Non-pigmented ciliary epithelial cell (primary cell): ENCODE measurements at places on chromosomes 12 and 14.

- DNase-seq = no peak
Measured at GRCh38 chr14:94116701-94117100, 6.2 kb downstream of the IFI27 start.

DNA sequence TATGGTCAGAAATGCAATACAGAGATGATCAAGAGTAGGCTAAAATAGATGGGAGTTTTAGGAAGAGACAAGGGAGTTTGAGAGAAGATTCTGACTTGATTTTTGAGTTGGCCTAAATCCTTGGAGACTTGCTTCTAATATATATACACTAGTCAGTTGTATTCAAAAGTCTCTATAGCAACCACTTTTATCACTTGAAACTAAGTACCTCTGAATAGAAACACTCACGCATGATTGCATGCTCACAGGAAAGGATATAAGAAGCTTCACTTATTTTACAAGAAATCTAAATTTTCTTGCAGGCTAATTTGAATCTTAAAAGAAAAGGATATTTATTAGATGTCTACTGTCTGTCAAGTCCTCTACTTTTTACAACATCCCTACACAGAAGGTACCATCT lies 316.8 kb downstream of the SNAPC1 start:
- DNase-seq = no peak

DNA sequence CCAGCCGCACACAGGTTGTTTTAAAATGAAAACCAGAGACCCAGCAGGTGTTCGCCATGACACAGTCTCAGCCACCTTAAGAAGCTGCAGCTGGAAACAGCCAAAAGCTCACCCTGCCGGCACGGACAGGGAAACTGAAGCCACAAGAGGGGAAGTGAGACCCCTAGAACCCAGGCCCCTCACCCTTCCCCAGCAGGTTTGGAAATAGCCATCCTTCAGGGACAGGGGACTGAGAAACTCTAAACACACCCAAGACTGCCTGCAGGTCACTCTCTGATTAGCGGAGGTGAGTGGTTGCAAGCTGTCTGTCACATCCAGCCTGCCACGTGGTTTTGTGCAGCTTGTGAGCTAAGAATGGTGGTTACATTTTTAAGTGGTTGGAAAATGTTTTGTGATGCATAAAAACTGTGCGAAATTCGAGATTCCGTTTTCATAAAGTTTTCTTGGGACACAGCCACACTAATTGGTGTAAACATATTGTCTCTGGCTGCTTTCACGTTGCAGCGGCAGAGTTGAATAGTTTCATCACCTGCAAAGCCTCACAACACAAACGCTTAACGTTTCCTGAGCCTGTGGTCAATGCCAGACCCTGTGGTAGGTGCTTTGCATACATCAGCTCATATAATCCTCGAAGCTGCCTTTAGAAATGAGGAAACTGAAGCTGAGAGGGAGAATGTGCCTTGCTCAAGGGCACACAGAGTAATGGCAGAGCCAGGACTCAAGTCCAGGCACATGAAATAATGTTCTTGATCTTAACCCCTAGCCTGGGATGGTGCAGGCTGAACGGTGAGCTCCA lies 1.7 kb upstream of the SELPLG start:
- DNase-seq = no peak

DNA sequence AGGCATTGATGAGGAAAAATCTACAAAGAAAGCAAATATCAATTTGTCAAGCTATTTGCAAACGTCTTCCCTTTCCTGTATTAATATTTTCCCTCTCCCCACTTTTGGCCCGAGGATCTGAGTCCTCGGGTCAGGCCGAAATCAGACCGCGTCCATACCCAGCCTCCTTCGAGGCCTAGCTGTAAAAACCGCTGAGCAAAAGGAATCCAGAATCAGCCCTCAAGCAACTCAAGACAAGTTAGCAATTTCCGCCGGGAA lies 353 bp upstream of the MAPK1IP1L start:
- no peak for DNase-seq

DNA sequence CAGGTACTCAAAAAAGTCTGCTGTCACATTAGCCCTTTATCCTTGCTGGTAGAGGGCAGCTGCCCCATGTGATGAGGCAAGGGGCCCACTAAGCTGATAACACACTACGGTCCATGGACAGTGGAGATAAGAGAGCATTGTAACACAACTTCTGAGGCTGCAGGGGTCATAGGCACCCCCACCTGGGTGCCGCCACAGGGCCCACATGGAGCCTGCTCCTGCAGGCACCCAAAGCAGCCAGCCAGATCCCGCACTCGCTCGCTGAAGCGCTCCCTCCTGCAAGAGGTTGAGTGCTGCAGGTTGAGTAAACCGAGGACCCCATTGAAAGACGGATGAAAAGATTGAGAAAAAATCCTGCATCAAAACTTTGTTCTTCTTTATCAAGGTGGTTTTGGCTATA lies 566.3 kb upstream of the NOVA1 start:
- DNase-seq = no peak

GRCh38 chr14:29235991-29236390 lies 469.4 kb downstream of the FOXG1 start:
- no peak for DNase-seq
